ENCODE measurements at places on chromosomes 7 and 10.

DNA sequence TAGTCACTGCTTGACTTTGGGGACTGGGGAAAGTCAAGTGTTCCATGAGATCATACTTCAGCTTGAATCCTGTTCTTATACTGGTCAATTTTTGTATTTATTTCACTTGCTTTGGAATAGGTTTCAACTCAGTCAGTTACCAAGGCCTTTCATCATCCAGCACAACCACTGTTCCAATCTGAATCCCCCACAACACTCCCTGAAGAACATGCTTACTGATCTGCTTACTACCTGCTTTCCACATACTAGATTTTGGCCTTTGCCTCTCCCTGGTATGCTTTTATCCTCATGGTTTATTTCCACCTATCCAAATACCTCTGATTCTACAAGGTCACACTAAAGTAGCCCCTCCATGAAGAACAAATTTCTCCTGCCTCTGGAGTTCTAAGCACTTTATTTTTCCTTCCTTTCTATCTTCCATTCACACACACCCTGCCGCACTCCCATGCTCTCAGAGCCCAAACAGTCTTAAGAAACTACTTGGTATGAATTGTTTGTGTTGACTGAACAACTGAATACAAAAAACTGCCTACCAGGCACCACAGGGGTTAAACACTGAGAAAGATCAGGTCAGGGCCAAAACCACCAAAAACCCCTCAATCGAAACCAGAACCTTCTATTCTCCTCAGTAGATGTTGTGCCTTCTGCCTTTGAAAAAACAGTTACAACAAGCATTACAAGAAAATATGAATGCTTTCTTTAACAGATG is 178.1 kb downstream of the AVL9 start:
- no peak for DNase-seq

- no peak for DNase-seq
Measured at GRCh38 chr7:157253850-157254249, 83.0 kb upstream of the DNAJB6 start.

DNA sequence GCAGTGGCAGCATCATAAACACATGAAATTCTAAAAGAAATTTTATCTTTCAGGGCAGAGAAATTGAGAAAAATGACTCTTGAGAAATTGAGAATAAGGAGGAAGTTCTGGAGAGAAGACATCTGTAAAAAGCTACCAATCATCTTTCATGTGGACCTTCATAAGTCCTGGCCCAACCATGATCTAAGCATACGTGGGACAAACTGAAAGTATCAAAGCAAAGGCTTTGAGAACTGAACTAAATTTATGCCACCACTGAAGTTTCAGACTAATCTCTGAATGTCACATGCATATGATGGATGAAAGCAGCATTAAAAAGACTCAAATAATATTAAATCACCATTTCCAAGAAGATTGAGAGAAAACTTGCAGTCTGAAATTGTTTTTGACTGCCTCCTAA is 1502.8 kb upstream of the LRRTM3 start:
- no peak for DNase-seq

- DNase-seq = no peak
Measured at GRCh38 chr7:10593080-10593479, 380.6 kb upstream of the PHF14 start.

DNA sequence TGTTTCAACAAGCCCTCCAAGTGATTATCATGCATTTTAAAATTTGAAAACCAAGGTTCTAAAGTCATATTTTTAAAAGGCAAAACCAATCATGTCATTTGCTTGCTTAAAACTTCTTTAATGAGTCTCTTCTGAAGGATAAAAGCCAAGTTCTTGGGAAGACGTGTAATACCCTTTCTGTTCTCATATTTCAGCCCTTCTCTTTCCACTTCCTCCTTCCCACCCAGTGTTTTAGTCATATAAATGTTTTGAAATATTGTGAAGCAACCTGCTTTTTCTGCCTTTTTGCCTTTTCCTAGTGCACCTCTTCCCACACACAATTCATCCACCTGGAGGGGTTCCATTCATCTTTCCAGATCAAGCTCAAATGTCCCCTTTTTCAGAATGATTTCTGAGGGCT is 211.1 kb upstream of the LRRTM3 start:
- peak; percentile 53 for DNase-seq

DNA sequence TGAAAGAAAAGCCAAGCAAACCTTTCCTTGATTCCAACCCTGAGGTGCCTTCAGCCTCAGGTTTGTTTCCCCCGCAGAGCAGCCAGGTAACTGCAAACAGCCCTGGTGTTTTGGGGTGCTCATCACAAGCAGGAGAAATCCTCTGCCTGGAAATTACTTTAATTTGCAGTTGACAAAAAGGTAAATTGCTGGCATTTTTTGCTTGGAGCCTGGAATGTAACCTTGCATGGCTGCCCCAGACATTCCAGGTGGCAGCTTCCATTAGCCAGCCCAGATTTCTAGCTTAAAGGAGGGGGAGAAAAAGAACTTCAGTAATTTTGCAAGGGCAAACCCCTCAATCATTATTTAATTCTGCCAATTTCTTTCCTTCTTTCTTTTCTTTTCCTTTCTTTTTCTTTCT is 194.4 kb downstream of the MYOF start:
- DNase-seq = no peak

GRCh38 chr10:46550795-46551700 is 5.4 kb downstream of the GPRIN2 start:
- DNase-seq = no peak

GRCh38 chr10:72659694-72660093 is 32.2 kb upstream of the MCU start:
- no peak for DNase-seq

GRCh38 chr10:80927419-80928078 is 389.8 kb downstream of the SH2D4B start:
- no peak for DNase-seq

DNA sequence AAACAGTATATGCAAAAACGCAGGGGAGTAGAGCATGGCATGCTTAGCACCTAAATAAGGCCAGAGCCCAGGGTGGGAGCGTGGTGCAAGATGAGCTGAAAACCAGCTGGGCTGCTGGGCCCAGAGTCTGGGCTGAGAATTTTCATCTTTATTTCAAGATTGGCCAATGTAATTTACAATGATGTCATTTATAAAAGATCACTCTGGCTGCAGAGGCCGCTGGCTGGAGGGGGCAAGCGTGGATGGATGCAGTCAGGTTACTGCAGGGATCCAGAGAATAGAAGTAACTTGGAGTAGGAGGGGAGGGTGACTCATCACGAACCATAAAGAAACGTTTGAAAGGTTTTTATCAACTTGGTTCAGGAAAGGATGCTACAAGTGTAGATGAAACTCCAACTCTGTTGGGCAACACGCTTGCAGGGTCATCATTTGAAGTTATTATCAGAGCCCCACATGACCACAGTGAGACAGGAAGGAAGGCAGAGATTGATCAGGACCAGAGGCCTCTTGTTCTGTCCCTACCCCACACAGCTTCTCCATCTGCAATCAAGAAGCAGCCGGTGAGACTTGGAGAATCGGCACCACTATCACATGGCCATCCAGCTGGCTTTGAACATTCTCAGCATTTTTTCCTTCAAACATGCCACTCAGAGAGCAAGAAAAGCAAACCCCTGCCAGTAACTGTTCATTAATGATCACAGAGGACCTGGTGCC is 49.2 kb downstream of the ODAD2 start:
- no peak for DNase-seq

- no peak for DNase-seq
Measured at GRCh38 chr7:151327659-151328058, 14.0 kb upstream of the NUB1 start.

DNA sequence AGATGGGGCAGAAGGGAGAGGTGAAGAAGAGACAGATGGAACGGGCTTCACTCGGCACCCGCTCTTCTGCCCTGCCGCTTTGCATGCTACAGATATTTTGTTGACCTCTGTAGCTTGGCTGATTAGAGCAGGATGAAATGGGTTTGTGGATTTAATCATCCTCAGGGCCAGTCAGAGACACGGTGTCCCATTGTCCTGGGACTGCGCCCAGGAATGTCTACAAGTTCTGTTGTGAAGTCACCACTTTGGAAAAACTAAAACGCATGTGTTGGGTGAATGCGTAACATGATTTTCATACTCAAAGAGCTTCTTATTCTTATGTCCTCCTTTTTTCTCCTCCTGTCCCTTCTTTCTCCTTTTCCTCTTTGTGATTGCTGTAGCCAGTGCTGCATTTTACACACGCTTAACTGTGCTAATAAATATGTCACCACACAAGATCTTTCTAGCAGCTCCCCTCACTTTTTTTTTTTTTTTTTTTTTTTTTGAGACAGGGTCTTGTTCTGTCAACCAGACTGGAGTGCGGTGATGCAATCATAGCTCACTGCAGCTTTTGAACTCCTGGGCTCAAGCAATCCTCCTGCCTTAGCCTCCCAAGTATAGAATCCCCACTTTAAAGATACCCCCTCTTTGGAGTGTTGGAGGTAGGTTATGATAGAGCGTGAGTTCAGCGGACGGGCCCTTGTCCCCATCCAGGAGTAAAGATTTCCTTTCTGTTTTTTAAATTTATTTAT is 3.4 kb downstream of the CPA4 start:
- DNase-seq = no peak

DNA sequence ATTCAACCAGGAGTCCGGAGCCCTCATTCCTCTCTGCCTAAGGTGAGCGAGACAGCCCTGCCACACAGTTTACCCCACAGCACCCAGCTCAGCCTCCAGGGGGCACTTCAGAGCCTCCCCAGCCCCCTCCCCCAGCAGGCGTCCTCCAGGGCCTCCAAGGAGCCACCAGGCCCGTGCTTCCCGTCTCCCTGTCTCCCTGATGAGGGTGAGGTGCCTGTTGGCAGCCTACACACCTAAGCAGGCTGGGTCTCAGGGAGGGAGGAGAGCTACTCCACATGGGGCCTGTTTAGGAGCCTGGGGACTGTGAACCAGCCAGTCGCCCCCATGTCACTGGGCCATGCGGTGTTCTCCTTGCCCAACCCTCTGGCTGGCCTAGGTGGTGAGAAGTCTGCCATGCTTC is 28.9 kb upstream of the TRIM8 start:
- DNase-seq = no peak

- no peak for DNase-seq
Measured at GRCh38 chr10:132728741-132729140, 57.2 kb downstream of the NKX6-2 start.

DNA sequence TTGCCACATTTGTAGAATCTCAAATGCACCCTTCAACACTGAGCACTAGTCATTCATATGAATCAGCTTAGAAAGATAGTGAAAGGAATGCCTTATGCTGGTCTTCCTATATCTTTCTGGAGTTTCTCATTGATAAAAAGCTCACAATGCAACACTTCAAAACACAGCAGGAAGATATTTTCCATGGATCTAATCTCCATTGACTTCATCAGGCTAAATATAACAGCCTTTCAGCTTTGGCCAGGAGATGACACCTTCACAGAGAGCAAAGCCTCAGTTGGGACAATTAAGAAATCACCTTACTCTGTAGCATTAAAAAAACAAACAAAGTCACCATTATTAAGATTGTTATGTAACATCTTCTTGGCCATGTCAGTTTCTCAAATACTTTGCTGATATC is 6.7 kb downstream of the NRP1 start:
- no peak for DNase-seq

DNA sequence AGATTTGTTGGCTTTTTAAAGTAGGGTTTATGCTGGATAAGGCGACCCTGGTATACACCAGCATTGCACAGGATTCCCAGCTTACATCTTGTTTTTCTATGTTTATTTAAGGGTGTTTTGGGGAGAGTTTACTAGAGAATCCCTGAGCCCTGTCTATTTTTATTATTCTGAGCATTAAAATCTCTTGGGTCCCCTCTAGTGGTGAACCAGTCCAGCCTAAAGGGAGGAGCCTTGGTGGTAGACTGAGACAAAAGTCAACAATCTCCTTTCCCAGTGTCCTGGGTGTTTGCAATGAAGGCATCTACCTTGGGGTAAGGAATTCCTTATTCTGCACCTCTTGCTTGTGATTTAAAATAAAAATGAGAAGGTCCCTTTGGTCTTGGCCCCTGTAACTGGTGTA is 38.2 kb downstream of the ANTXRL start:
- no peak for DNase-seq

DNA sequence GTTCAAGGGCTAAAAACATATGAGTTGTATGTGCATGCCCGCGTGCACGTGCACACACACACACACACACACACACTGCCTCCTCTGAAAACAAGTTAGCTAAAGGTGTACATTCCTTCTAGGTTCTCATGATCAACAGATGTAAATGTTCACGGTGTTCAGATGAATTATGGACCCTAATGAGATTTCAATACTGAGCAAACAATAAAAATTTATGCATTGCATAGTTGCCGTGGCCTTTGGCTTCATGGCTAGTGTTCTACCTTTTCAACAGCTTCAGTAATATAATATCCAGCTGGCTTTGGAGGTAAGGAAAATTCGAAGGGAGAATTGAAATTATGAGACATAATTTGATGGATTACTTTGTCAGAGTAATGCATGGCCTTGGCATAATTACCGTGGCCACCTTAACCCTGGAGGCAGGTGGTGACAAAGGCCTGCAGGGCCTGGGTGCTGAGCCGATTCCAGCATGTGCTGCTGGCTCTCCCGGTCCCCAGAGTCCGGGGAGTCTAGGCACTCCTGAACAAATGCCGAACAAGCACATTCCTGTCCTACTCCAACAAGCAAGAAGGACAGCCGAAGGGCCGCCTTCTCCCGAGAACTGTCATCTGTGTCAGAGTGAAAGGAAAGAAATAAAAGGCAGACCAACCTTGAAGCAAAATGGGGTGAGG is 166.6 kb upstream of the TCF7L2 start:
- no peak for DNase-seq

DNA sequence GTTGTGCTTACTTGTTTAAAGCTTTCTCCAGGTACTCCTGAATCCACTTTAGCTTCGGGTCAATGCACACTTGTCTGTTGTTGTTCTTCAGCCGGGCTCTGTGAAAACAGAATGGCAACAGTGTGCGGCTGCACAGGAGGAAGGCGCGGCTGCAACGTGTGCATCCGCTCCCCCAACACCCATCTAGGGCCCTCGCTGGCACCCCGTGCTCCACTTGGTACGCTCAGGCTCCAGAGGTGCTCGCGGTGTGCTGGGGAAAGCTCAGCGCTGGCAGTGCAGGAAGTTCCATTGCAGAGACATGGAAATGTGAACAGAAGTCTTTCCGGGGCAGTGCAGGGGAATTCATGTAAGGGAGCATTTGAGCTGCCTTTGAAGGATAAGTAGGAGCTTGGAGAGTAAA is 6.3 kb downstream of the CXCL12 start:
- DNase-seq = no peak

- peak; percentile 42 for DNase-seq
Measured at GRCh38 chr10:103967448-103968071, 620 bp downstream of the SLK start.

- no peak for DNase-seq
Measured at GRCh38 chr7:33581236-33581635, 324.1 kb upstream of the BMPER start.

DNA sequence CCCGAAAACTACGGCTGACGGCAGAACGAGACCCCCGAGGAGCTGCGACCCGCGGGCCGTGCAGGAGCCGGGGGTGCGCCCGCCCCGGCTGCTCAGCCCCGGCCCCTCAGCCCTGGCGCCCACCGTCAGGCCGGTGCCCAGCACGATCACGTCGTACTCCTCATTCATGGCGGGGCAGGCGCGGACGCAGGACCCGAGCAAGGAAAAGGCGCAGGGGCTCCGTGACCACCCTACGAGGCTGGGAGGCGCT is 218 bp downstream of the GDI2 start:
- no peak for DNase-seq
